Activated naive CD4-positive, alpha-beta T cell treated with anti-CD3 and anti-CD28 coated beads, Interleukin-2, amount 10 ng/mL, durations not matched to agents 7 days and 5 days (primary cell): ENCODE measurements at places on chromosomes 16 and 17.

- no peak for DNase-seq
Observed at GRCh38 chr16:1989209-1990100, at the start of gene SYNGR3. Gene SYNGR3, plus strand, starts transcription at chr16:1989970. Its CDS starts 133 bp downstream, at chr16:1990103.

- DNase-seq: no peak
Observed at GRCh38 chr17:64658931-64659330, 3.2 kb downstream of the SMURF2 start.

DNA sequence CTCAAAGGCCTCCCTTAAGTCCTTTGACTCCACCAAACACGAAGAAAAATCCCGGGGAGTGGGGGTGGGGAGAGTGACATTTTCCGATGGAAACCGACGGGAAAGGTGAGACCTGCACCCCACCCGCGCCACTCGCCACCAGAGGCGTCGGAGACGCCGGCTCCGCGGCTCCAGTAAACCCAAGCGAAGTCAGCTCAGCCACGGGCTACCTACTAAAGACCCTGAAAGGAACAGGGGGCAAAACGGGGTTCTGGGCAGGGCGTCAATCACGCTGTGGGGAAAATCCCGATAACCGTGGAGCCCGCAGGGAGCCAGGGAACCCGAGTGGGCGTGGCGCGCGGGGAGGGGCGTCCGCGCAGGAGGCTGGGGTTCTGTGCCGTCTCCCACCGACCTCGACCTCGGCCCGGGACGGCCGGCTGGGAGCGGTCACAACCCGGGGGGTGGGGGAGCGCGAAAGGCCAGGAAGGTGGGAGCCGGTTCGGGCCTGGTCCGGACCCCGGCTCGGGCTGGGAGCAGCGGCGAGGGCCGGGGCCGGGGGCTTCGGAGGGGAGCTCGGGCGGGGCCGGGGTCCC lies 565 bp downstream of the WDR45B start:
- DNase-seq: peak; percentile 62

GRCh38 chr16:49417354-49417753 lies 43.8 kb downstream of the C16orf78 start:
- no peak for DNase-seq

GRCh38 chr16:6672507-6672906 lies 660.1 kb upstream of the RBFOX1 start:
- DNase-seq: no peak

DNA sequence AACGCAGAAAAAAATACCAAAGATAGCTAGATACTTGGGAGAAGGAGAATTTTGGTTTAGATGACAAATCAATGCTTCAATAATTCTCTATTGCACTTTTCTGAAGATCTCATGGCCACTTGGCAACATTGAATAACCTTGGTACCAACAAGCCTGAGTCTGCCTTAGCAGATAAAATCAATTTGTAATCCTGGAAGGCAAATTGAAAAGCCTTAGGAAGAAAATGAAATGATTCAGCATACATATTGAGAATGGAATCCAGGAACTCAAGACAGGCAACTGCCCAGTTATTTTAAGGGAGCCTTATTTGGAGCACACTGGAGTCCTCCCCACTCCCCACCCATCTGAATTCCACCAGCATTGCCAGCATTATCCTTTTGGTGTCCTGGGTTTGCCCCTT lies 109.3 kb upstream of the SOX9 start:
- no peak for DNase-seq

- DNase-seq: peak; percentile 59
Observed at GRCh38 chr17:16873174-16874035, 98.5 kb downstream of the TNFRSF13B start.

DNA sequence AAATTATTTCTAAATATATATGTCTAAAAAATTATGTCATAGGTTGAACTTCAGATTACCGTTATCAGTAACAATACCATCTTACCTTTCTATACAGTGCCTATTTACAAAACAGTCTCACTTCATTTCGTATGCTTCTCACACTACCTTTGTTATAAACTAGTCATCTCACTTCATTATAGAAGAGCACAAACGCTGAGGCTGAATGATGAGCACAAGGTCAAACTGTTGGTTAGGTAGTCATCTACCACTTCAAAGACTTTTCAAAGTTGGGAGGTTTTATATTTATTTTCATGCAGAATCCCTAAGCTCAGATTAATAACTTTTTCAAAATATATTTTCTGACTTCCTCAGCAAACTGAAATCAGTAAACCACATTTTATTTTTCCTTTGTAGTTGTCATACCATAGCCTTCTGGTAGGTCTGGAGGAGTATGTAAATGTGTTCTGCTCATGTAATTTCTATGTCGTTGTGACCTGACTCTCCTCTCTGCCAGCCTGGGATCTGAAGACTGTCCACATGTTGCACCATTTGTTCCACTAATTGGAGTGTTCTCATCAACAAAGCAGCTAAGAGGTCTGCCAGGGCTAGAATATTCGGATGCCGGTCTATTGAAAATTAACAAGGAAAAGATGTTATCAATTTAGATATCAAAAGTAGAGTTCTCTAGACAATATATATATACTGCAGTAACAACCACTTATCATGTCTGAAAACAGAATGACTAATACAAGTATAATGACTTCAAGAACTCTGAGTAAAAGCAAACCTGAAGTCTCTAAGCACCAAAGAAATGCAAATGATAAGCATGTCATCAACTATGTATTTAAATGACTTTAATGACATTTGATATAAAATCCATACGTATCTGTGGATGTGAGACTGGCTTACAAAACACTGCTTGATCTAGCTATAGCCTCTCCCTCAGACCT lies 73.9 kb downstream of the CEP95 start:
- no peak for DNase-seq

DNA sequence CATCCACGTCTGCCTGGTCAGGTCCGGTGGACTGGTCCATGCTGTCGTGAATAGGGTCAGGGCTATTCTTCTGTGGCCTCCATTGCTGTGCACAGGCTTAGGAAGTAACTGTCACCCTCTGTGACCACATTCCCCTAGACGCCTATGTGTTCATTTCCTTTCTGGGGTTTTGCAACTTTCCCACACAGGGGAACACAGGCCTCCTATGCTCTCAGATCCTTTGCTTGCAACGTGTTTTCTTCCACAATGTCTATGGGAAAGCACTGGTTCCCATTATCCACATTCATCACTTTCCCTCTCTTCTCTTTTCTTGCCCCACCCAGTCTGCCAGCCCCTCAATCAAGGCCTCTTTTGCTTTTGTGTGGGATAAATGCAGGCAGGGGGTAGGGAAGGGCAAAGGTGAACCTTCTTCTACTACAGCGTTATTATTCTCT lies 43.2 kb upstream of the DNAJA2 start:
- DNase-seq: peak; percentile 34

DNA sequence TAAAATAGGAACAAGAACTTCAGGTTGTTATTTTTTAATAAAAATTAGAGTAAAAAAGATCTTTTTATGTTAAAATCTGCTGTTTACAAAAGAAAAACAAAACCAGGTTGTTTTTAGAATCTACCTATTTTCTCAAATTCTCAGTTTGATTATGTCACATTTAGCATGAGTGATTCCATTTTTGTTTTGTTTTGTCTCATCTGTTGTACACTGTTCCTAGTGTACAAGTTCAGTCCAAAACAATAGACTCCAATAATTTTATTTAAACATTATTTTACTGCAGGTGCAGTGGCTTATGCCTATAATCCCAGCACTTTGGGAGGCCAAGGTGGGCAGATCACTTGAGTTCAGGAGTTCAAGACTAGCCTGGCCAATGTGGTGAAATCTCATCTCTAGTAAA lies 2142.7 kb downstream of the TP53TG3F start:
- DNase-seq: no peak

GRCh38 chr17:57880086-57880456 lies 30.2 kb upstream of the MRPS23 start:
- DNase-seq: no peak

GRCh38 chr17:43412166-43412565 lies 13.4 kb downstream of the ARL4D start:
- no peak for DNase-seq

DNA sequence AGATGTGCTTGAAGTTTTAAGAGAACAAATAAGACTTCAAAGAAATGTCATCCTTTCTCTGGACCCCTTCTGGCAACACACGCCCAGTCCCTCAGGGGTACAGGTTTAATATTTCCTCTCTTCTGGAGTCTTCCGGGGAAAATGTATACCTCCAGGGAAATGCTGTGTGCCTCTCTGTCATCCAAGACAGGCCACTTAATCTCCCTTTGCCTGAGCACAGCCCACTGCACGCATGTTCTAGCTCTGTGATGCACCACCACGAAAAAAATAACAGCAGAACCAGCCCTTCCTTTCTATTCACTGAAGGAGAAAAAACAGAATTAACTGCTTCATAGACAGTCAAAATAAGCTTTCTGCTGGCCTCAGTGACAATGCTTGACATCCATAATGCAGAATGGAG lies 140.1 kb downstream of the RBFOX3 start:
- no peak for DNase-seq

GRCh38 chr16:50573947-50574744 lies 25.9 kb downstream of the NKD1 start:
- no peak for DNase-seq

DNA sequence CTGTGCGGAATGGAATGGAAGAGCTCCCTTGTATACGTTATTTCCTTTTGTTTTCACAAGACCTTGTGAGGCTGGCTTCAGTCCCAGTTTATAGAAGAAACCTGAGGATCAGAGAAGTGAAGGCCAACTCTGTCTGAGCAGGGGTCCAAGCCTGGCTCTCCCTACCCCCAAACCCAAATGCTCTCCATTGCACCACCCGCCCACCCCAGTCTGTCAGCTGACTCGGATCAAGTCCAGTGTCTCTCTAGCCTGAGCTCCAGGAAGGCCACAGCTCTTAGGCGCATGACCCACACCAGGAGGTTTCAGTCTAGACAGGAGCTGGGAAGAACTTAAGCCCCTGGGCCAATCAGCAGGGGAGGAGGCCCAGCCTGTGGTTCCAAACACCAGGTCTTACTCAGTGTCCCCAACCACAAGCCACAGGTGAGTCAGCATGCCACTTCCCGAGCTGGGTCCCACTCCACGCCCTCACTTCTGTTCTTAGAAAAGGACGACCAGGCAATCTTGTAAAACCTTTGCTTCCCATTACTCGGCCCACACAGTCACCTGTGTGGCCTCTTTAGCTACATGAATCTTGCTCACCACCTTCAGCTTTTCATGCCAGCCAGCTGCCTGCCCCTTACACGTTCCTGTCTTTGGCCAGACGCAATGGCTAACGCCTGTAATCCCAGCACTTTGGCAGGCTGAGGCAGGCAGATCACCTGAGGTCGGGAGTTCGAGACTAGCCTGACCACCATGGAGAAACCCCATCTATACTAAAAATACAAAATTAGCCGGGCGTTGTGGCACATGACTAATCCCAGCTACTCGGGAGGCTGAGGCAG lies 27.8 kb downstream of the TK2 start:
- peak; percentile 92 for DNase-seq

DNA sequence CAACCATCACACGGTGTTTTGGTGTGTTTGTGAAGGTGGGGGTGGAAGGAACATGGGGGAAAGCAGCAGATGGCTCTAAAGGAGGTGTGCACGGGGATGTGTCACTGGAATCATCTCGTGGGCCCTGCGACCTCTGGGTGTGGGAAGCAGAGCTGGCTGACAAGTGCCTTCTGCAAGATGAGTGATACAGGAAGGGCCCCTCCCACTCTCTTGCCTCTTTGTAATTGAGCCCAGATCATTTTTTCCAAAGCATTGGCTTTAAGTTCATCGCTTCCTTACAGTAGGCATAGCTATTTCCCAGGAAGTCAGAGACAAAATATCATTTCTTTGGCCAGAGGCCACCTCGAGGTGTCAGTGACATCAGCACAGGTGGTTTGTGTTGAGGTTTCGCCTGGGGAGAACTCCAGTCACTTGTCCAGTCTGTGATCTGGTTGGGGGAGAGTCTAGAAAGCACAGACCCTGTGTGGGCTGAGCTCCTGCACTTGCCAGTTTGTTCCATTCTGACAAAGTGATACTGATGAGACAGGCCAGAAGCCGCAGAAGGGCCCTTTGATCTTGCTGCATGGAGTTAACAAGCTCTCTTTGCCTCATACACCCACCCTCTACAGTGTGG lies 20.6 kb upstream of the SNTB2 start:
- DNase-seq: peak; percentile 69

DNA sequence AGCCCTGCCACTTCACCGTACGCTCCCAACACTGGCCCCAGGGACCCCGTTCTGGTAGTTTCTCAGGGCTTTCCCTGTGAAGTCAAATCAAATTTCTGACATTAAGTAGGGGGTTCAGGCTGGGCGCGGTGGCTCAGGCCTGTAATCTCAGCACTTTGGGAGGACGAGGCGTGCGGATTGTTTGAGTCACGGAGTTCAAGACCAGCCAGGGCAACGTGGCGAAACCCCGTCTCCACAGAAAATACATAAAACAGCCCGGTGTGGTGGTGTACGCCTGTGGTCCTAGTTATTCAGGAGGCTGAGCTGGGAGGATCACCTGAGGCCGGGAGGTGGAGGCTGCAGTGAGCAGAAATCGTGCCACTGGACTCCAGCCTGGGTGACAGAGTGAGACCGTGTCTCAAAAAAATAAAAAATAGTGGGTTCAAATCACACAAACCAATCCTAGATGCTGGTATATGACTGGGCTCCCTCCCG lies 632 bp downstream of the CYBC1 start:
- peak; percentile 38 for DNase-seq

DNA sequence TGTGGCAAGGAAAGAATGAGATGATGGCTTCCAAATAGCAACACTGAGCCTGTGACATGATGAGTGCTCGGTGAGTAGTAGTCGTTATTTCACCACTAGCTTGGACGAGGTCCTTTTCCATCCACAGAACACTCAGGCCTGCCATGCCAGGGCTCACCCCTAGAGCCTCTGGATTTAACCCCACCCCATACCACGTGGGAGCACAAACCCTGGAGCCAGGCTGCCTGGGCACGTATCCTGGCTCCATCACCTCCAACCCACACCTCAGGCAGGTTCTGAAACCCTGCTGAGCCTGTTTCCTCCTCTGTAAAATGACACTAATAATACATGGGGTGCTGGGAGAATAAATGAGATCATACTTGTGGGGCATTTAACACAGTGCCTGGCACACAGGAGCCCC lies 192.4 kb downstream of the KATNIP start:
- DNase-seq: no peak

GRCh38 chr17:49914664-49915063 lies 54.3 kb upstream of the DLX4 start:
- no peak for DNase-seq

DNA sequence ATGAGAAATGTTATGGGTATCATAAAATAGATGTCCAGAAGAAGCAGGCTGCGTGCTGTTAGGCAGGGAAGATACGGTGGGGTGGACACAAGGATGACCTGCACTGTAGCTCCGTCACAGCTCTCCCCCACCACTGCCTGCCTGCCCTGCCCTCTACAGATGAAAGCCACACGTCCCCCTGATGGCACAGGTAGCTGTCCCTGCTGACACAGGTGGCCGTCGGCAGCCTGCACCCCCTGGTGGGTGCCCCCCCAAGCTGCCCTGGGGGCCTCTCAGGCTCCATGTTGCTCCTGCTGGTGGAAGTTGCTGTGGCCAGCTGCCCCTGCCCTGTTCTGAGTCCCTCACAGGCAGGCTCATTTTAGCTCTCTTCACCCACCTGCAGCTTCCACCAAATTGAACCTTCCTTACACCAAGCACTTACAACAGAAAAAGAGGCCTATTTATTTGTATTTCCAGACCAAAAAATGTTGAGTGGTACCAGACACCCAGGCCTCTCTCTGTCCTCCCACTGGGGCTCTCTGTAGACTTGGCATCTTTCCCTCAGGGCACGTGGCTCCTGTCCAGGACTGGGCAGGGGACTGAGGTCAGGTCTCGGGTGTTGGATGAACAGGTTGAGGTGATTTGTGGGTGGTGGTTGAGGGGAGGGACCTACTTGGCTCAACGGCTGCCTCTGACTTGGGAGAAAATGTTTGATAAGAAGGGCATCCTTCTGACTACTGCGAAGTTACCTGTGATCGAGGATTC lies 50.1 kb upstream of the CACNG5 start:
- DNase-seq: no peak

GRCh38 chr16:55577887-55578286 lies 11.4 kb downstream of the CAPNS2 start:
- no peak for DNase-seq

GRCh38 chr17:64947152-64947551 lies 27.9 kb upstream of the LRRC37A3 start:
- no peak for DNase-seq
